Activated naive CD4-positive, alpha-beta T cell treated with anti-CD3 and anti-CD28 coated beads, Interleukin-2, amount 50 U/mL, for 72 hours (primary cell): ENCODE measurements at places on chromosomes 11 and 22. TPM values are rescaled to one million over a fixed set of nuclear protein-coding genes. Genes with fewer than 3 reads are reported as not detected.

DNA sequence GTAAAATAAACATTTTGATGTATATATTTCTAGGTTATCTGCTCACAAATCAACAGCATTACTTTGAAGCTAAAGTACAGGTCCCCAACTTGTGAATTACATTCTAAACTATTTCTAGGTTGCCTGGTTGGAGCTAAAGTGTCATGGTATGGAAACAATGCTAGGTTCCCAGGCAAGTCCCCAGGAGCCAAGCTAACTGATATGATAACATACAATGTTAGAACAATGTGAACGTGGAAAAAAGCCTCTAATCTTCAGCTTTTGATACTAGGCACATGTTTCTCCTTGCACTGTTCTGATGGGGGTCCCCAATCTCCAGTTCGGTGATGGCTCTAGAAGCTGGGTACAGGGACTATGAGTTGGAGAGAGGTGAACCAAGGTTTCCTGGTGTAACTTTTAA lies 109.8 kb downstream of the ARL14EP start:
- no peak for DNase-seq

- DNase-seq, result no peak
These were observed 38.3 kb downstream of the WT1 start for GRCh38 chr11:32396991-32397390.

- no peak for DNase-seq
These were observed 1.4 kb upstream of the LIF start for GRCh38 chr22:30247974-30248373.

Gene OR2AT4
- not detected for total RNA-seq

Gene MMP10
- total RNA-seq, result not detected

GRCh38 chr22:29065468-29066190 lies 4.0 kb upstream of the C22orf31 start:
- no peak for DNase-seq

DNA sequence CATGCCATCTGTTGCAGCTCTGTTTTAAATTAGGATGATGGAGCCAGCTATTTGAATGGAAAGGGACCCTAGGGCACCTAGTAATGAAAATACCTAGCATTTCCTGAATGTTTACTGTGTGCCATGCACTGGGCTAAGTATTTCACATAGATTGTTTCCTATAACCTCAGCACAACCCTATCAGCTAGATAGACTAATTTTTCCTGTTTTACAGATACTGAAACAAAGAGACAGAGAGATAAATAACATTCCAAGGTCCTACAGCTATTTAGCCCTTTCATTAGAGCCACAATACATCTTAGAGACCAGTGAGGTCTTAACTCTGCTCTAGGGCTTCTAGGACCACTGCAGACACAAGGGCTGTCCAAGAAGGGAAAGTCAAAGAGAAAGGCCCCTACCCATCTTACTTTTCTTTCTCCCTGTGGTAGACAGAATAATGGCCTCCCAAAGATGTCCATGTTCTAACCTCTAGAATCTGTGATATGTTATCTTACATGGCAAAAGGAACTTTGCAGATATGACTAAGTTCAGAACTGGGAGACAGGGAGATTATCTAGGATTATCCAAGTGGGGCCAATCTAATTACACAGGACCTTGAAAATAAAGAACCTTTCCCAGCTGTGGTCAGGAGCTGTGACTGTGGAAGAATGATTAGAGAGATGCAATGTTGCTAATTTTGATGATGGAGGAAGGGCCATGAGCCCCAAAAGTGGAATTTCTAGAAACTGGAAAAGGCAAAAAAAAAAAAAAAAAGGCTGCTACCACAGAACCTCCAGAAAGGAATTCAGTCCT lies 157.0 kb downstream of the CCDC34 start:
- DNase-seq, result no peak

- DNase-seq, result no peak
These were observed 1031.1 kb downstream of the TBC1D22A start for GRCh38 chr22:47793304-47794101.

Gene MGAT3
- 2.8 TPM for total RNA-seq
